ENCODE measurements at places on chromosomes 3 and 15.
A peak's percentile ranks its signal among the peaks of the same experiment; 100 is the strongest.

- DNase-seq, result no peak
- no peak overlapping the region for H3K27ac ChIP-seq
- no peak overlapping the region for H3K4me3 ChIP-seq
- H3K4me1 ChIP-seq, result peaks cover 59% of the 10 kb centered on the region
These were observed 9.5 kb downstream of the TADA3 start for GRCh38 chr3:9782770-9783169.

DNA sequence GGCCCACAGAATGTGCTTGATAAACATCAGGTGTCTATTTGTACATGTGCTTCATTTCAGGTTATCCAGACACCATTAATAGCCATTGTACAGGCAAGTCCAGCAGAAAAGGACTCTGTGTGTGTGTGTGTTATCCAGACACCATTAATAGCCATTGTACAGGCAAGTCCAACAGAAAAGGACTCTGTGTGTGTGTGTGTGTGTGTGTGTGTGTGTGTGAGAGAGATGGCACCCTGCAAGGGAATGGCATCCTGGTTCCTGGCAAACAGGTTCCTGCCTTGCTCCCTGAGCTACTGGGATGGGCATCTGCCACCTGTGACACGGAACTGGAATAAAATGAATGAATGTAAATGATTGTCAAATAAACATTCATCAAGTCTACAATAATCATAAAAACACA lies 11.7 kb downstream of the SUCLG2 start:
- H3K4me3 ChIP-seq, result no peak overlapping the region
- no peaks in the 10 kb centered on the region for H3K27me3 ChIP-seq
- peaks cover 60% of the 10 kb centered on the region for H3K4me1 ChIP-seq
- H3K27ac ChIP-seq, result no peak overlapping the region
- no peak for DNase-seq

GRCh38 chr15:98651036-98651481 lies 2.7 kb downstream of the IGF1R start:
- peaks cover 9% of the 10 kb centered on the region for H3K27me3 ChIP-seq
- peak; percentile 22 for DNase-seq
- H3K36me3 ChIP-seq, result no peaks in the 10 kb centered on the region
- H3K4me1 ChIP-seq, result peaks cover 42% of the 10 kb centered on the region

GRCh38 chr3:178527981-178528380 lies 8.3 kb upstream of the KCNMB2 start:
- no peaks in the 10 kb centered on the region for H3K4me1 ChIP-seq
- H3K27ac ChIP-seq, result no peak overlapping the region
- no peak for DNase-seq

GRCh38 chr3:32583708-32584107 lies 13.1 kb upstream of the DYNC1LI1 start:
- no peaks in the 10 kb centered on the region for H3K36me3 ChIP-seq
- no peak overlapping the region for H3K27ac ChIP-seq
- DNase-seq, result no peak
- peaks cover 3% of the 10 kb centered on the region for H3K27me3 ChIP-seq
- H3K4me1 ChIP-seq, result no peaks in the 10 kb centered on the region

GRCh38 chr3:188516515-188516914 lies 362.6 kb downstream of the LPP start:
- no peak overlapping the region for H3K4me3 ChIP-seq
- H3K27me3 ChIP-seq, result no peaks in the 10 kb centered on the region
- no peak for DNase-seq
- no peak overlapping the region for H3K27ac ChIP-seq
- peaks cover 3% of the 10 kb centered on the region for H3K4me1 ChIP-seq
- no peaks in the 10 kb centered on the region for H3K36me3 ChIP-seq

DNA sequence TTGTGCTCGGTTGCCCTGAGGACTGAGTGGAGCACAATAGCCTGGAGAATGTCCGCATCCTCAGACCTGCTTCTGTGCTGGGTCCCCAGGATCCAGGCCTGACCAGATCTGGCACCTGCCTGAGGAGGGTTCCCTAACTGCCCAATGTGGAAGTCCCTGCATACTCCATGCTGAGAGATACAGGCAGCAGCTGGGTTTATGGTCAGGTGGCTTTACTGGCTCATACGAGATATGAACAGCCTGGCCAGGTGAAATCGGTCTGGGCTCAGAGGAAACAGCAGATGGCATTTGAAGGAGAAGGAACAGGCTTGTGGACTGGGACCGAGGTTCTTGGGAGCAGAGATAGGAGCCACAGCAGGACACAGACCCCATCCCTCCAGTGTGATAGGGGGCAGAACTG lies 18.2 kb upstream of the KIF23 start:
- H3K4me3 ChIP-seq, result no peak overlapping the region
- no peaks in the 10 kb centered on the region for H3K36me3 ChIP-seq
- no peak for DNase-seq
- H3K27me3 ChIP-seq, result no peaks in the 10 kb centered on the region
- H3K4me1 ChIP-seq, result peaks cover 13% of the 10 kb centered on the region

DNA sequence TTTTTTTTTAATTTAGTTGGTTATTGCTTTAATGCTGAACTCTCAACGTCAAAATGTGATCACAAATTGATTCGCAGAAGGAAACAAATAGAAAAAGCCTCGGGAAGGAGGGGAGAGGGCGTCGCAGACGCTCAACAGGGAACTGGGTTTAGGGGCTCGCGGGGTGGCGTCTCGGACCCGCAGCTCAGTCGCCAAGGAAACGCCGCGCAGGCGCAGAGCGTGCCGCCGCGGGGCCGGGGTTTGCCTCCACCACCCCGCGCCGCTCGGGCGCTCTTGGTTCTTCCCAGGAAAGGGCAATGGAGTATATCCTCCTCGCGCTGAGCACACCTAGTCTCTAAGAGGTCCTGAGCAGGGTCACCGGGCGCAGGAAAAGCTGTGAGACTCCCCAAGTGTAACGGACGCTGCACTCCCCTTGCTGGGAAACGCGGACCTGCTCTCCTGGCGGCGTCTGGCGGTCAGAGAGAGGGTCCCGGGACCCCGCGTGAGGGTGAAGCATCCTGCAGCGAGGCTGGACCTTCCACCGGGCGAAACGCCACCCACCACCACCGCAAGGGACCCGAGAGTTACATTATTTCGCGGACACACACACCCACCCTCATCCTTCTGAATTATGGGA lies 753 bp downstream of the PLCH1 start:
- DNase-seq, result peak; percentile 56
- H3K27ac ChIP-seq, result no peak overlapping the region
- no peaks in the 10 kb centered on the region for H3K36me3 ChIP-seq

- H3K27ac ChIP-seq, result no peak overlapping the region
- H3K4me1 ChIP-seq, result peaks cover 5% of the 10 kb centered on the region
- H3K27me3 ChIP-seq, result peaks cover 3% of the 10 kb centered on the region
- H3K36me3 ChIP-seq, result no peaks in the 10 kb centered on the region
These were observed 83.0 kb downstream of the WNT7A start for GRCh38 chr3:13796701-13797460.

- no peak overlapping the region for H3K27ac ChIP-seq
- no peak overlapping the region for H3K4me3 ChIP-seq
- H3K36me3 ChIP-seq, result peaks cover 5% of the 10 kb centered on the region
- DNase-seq, result no peak
- no peaks in the 10 kb centered on the region for H3K27me3 ChIP-seq
- H3K4me1 ChIP-seq, result peaks cover 4% of the 10 kb centered on the region
These were observed 61.0 kb downstream of the GTPBP8 start for GRCh38 chr3:113051787-113052186.

DNA sequence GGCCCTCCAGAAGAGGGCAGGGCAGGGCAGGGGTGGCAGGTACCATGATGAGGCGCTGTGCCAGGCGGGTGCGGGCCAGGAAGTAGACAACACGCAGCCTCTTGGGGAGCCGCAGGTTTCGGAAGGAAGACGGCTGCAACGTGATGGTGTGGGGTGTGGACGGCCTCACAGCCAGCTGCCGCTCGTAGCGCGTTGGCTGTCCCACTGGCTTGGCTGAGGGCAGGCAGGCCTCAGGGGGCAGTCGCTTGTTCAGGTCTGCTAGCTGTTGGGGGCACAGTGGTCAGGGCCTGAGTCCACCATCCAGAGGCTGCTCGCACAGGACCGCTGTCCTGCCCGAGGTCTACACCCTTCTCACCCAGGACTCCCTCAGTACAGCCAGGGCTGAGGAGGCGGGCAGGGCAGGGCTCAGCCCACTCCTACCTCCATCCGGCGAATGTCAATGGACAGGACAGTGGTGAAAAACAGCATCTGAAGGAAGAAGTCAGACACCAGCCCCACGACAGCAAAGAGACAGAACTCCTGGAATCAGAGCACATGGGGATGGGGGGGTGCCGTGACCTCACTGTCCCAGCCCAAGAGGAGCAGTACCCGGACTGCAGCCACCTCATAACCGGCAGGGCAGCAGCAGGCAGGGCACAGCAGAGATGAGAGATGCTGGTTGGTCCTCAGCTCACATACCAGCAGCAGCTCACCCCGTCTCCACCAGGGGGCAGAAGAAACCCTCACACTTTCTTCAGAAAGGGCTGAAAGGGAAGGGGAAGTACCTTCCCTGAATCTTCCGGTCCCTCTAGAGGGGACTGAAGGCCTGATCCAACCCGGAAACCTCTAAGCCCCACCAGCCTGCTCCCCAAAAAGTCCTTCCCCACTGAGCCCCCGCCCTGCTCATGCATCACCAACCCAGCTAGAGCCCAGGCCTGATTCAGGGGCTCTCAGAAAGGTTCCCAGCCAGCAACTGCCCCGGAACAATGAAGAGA lies 40.0 kb downstream of the PTPN23 start:
- peaks cover 15% of the 10 kb centered on the region for H3K4me1 ChIP-seq
- H3K27me3 ChIP-seq, result no peaks in the 10 kb centered on the region
- H3K36me3 ChIP-seq, result peaks cover 11% of the 10 kb centered on the region
- H3K27ac ChIP-seq, result peak overlapping the region; percentile 98
- peak; percentile 86 for DNase-seq

GRCh38 chr3:170531657-170532335 lies 54.1 kb downstream of the SLC7A14 start:
- H3K4me1 ChIP-seq, result no peaks in the 10 kb centered on the region
- no peak overlapping the region for H3K27ac ChIP-seq
- H3K4me3 ChIP-seq, result no peak overlapping the region
- H3K36me3 ChIP-seq, result no peaks in the 10 kb centered on the region
- no peak for DNase-seq

DNA sequence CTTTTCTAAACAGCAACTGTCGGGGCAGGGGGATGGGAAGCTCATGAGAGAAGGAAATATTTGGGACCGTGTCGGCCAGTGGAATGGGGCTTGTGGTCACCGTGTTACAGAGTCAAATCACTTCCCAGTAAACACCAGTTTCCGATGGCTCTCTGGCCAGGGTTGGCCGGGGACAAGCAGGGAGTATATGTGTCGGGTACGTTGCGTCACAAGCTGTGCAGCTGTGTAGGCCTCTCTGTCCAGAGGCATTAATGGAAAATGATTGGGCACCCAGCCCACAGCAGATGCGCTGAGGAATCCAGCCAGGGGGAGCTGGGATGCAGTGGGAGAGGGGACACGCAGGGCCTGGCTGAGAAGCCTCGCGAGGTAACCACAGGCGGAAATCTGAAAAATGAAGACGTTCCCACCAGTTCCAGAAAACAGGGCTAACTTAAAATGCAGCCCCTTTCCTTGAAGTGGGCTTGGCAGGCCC lies 15.8 kb upstream of the ALDH1A3 start:
- DNase-seq, result no peak
- no peak overlapping the region for H3K4me3 ChIP-seq
- H3K27me3 ChIP-seq, result peaks cover 17% of the 10 kb centered on the region
- H3K4me1 ChIP-seq, result no peaks in the 10 kb centered on the region

DNA sequence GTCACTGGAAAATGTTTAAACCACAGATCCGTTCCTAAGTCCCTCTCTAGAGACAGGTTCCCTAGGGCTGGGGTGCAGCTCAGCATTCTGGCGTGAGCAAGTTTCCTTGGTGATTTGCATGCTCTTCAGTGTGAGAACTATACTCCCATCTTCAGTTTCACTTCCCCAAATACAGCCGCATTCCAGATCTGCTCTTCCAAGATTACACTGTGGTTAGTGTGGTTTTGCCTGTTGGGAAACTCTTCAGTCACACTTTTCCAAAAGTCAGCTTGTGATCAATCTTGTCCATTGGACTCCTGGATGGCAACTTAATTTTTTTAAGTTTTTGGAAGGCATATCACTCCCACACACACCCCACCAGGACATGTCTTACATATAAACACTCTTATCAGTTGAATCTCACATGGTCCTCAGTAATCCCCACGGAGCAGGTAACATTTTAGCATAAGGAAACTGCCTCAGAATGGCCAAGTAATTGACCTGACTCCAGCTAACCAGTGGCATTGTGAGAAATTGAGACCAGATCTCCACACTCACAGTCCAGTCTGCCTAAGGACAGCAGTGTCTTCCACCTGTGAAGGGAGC lies 33.5 kb upstream of the PTPN23 start:
- H3K36me3 ChIP-seq, result peaks cover 12% of the 10 kb centered on the region
- no peak overlapping the region for H3K4me3 ChIP-seq
- peaks cover 5% of the 10 kb centered on the region for H3K4me1 ChIP-seq
- no peak overlapping the region for H3K27ac ChIP-seq
- no peaks in the 10 kb centered on the region for H3K27me3 ChIP-seq

GRCh38 chr3:127171721-127172120 lies 21.2 kb upstream of the PRR23E start:
- no peak for DNase-seq
- no peaks in the 10 kb centered on the region for H3K4me1 ChIP-seq
- no peaks in the 10 kb centered on the region for H3K36me3 ChIP-seq
- no peak overlapping the region for H3K4me3 ChIP-seq
- no peak overlapping the region for H3K27ac ChIP-seq

GRCh38 chr3:10443272-10444109 lies 61.9 kb downstream of the ATP2B2 start:
- H3K27me3 ChIP-seq, result no peaks in the 10 kb centered on the region
- H3K4me3 ChIP-seq, result no peak overlapping the region
- no peaks in the 10 kb centered on the region for H3K36me3 ChIP-seq
- H3K4me1 ChIP-seq, result peaks cover 5% of the 10 kb centered on the region
- no peak for DNase-seq

GRCh38 chr15:87959662-87960061 lies 296.9 kb downstream of the NTRK3 start:
- no peak overlapping the region for H3K27ac ChIP-seq
- no peak for DNase-seq
- no peaks in the 10 kb centered on the region for H3K4me1 ChIP-seq

GRCh38 chr15:85589851-85590250 lies 204.9 kb downstream of the KLHL25 start:
- DNase-seq, result no peak
- peaks cover 37% of the 10 kb centered on the region for H3K4me1 ChIP-seq
- H3K27me3 ChIP-seq, result no peaks in the 10 kb centered on the region

DNA sequence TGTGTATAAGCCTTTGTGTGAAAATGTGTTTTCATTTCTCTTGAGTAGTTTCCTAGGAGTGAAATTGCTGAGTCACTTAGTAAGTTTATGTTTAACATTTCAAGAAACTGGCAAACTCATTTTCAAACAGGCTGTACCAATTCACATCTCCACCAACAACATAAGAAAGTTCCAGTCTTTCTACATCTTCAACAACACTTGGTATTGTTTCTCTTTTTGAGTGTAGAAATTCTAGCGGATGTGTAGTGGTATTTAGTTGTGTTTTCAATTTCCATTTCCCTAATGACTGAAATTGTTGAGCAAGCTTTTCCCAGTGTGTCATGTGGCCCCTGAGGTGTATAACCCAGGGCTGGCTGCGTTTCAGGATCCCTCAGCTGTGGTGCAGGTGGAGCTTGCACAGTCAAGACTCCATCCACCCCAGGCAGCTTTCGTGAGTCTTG lies 258.5 kb downstream of the PDCD6IP start:
- H3K27me3 ChIP-seq, result peaks cover 4% of the 10 kb centered on the region
- no peaks in the 10 kb centered on the region for H3K36me3 ChIP-seq
- H3K27ac ChIP-seq, result no peak overlapping the region
- no peak overlapping the region for H3K4me3 ChIP-seq

GRCh38 chr3:111917300-111917699 lies 58.2 kb downstream of the PHLDB2 start:
- DNase-seq, result no peak
- no peaks in the 10 kb centered on the region for H3K36me3 ChIP-seq
- no peak overlapping the region for H3K27ac ChIP-seq
- no peaks in the 10 kb centered on the region for H3K27me3 ChIP-seq
- H3K4me3 ChIP-seq, result no peak overlapping the region
- H3K4me1 ChIP-seq, result no peaks in the 10 kb centered on the region

Data from activated naive CD8-positive, alpha-beta T cell treated with anti-CD3 and anti-CD28 coated beads for 36 hours (primary cell).